ENCODE measurements at places on chromosomes 1 and 21.
A peak's percentile ranks its signal among the peaks of the same experiment; 100 is the strongest.

GRCh38 chr1:40987439-40988276, 8.2 kb downstream of the CTPS1 start:
- DNase-seq, result no peak

- peak; percentile 60 for DNase-seq
Measured at GRCh38 chr1:243842978-243843511, 7.0 kb downstream of the AKT3 start.

GRCh38 chr1:234926264-234926558, 202.4 kb downstream of the TOMM20 start:
- DNase-seq, result no peak

GRCh38 chr1:172252958-172253357, 167.5 kb upstream of the C1orf105 start:
- no peak for DNase-seq

GRCh38 chr1:155250246-155250632, 5.0 kb downstream of the ENTREP3 start:
- no peak for DNase-seq

DNA sequence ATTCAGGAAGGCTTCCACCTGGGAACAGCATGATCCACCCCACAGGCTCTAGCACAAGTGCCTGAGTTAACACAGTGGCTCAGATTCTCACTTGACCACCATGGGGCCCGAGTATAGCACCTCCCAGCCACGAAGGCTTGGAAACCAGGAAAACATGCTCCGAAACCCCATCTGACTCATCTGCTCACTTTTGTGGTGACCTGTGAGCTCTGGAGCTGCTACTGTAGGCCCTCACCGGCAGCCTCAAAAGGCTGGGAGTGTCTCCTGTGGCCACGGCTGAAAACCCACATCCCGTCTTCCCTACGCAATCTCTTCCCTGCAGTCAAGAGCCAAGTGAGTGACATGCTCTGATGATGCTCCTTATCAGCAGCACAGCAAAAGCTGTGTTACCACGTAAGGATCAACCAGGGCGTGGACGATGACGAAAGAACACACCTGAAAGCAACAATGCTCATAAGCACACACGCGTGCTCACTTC, 81.4 kb downstream of the TGFBR3 start:
- peak; percentile 92 for DNase-seq

DNA sequence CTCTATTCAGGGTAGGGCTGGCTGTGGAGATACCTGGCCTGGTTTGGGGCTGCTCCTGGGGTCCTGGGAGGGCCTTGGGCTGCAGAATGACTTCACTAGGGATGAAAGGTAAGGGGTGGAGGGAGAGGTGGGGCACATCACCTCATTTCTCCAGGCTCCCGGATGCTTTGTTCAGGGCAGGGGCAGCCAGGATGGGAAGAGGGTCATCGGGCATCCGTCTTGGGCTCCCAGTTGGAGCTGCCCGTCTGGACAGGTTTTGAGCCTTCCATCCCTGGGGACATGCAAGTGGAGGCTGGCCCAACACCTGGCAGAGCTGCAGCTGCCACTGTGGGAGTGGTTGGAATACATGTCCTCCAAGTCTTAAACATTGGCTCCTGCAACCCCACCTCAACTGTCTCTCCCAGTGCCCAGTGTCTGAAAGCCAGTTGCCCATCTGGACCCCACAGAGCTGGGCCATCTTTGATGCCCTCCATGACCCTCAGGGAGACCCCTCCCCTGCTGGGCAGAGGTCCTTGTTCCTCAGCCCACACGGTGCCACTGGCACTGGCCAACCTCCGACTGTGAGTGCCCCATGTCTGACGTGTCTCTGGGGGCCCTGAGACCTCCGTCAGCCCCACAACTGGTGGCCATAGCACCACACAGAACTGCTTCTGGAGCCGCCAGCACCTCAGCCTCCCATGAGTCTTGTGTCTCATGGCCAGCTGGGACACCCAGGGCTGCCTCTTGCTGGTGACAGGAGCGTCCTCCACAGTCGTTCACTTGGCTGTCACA, 52.8 kb downstream of the TRIM11 start:
- DNase-seq, result no peak

DNA sequence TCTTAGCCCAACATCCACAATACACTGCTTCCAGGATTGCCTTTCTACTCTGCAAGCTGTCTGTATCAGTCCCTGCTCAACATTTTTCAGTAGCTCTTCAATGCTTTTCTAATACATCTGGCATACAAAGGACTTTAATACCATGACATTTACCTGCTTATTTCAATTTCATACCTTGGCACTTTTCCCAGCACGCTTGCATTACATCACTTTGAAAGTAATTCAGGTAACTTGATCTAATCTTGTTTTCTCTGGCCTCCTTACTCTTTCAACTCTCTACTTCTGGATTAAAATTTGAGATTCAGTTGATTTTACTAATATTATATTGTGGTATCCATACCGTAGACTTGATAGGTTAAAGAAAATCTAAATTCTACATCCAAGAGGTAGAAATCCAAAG, 103.0 kb downstream of the PTGS2 start:
- no peak for DNase-seq

DNA sequence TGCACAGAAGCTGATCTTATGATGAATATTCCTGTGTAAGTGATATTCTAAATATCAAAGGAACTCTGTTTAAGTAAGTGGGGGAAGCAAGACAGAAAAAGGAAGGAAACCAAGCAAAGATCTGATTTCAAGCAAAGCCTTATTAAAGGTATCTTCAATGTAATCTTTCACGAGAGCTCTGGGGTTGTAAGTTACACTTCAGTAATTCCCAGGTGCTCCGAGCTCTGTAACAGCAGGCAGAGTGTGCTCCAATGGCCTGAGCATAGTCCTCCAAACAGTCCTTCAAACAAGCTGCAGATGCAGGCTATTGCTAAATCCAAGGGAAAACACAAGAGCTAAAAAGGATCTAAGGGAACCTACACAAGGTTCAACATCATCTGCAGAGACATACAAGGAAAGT, 949.7 kb upstream of the TMPRSS15 start:
- no peak for DNase-seq

DNA sequence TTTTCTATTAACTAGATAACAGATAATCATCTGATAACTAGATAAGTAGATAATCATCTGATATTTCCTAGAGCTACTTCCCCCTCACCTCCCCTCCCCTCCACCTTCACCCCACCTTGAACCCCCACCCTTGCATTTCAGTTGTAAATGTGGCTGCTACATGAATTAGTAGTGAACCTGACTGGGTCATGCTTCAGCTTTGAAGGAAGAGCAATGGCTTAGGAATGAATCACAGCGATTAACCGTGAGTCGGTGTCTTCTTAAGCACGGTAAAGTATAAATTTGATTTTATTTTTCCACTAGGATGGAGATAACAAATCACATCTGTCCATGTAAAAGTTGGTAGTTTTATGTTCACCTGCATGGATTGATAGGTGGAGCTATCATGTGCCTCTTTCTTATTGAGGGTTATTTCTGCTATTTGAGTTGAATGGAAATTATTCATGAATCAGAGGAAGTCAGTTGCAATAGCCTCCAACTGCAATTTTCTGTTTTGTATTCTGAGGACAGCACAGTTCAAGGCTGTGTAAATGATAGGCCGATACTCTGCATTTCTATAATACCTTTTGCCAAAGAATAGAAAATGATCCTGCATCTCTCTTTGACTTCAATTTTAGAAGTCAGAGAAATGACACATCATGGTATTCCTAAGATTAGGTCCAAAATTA, 235.0 kb downstream of the PTGER3 start:
- no peak for DNase-seq

DNA sequence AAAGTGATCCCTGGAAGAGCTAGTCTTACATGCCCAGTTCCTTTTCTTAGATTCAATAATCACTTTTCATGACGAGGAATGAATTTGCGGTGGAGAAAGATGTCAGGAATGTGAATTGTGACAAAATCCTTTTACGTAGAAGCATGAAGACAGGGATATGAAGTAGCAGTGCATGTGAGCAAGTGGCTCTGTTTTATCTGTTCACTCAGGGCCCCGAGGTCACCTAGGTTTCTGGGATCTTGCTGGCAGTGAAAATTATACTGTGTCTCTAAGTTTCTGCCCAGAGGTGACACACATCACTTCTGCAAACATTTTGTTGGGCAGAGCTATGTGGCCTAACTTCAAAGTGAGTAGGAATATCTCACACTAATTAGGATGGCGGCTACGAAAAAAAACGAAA, 79.3 kb downstream of the USP25 start:
- DNase-seq, result no peak

DNA sequence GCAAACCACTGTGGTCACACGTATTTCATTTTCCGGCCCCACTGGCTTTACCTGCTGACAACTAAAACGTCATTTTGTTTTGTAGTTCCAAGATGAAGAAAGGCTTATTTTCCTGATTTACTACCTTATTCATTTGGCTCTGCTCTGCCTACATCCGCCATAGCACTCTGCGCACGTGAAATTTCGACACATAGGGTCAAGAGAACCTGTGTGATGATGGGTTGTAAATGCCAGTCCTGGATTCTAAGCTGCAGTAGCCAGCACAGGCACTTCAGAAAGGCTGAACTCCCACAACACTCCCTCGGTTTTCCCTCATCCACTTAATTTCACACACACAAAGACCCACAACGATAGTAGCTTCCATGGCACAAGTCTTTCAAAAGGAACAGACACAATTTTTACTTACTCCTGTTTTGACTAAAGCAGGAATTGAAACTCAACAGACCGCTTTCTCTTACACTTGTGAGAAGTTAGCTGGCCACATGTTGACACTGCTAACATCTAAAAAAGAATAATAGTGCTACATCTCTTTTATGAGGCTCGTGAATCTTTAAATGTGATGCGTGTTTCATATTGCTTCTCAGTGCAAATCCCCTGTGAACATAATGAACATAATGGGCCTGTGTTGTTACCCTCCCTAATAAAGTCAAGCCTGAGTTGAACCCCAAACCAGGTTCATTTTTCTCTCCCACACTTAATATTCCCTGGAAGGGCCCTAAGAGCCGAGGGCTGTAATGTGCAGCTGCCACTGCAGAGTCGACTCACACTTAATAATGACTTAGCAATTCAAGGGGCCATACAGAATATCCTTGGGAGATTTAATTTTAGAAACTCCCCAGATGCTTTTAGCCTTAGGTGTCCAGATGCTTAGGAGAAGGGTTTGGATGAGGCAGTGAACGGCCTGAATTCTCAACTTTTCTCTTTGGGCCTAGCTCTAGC, 1.5 kb upstream of the RUNX1 start:
- DNase-seq, result peak; percentile 64

- no peak for DNase-seq
Measured at GRCh38 chr1:160971618-160972056, 17.0 kb upstream of the ITLN2 start.

GRCh38 chr1:55234016-55234415, 18.9 kb upstream of the USP24 start:
- DNase-seq, result no peak

DNA sequence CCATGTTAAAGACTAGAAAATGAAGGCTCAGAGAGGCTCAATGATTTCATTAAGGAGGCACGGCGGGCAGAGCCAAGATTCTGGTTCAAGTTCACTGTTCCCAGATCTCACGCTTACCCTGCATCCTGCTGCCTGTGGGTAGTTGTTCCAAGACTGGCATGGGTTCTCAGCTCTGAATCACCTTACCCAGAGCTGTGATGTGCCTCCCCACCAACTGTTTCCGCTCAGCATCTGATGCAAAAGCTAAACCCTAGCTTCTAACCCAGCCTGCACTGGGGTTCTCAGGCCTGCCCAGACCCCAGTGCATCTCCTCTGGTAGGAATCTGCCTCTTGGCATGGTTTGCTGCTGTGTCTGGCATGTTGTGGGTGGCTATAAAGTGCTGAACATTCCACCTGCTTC, 11.8 kb downstream of the TNR start:
- no peak for DNase-seq

DNA sequence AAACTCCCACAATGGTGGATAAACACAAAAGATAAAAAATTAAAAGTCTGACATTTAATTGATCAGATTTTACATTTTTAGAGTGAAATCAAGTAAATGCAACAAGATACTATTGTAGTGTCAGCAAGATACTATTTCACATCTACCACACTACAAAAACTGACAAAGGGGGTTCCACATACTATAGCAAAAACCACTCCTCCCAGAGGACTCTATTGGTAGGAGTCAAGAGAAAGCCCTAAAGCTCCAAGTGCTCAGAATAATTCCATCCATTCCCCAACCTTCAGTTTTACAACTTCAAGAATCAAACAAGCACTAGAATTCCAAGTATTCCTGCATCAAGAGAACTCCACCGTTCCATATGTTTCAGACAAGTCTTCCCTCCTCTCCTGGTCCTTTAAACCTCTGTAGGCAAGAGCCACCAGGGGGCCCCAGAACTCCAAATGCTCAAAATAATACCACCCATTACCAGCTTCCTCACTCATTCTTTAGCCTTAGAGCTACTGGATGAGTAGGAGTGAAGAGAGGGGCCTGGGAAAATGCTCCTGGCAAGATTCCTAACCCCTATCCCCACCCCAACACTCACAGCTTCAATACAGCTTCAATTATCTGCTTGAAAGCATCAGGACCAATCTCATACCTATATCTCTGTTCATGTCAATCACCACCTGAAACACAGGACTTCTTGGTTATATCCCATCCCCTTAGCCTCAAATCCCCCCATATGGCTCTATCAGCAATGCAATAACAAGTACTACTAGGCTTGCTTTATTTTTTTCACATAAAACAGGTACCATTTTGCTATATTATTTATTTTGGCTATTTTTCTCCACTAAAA, 9.9 kb downstream of the TOR1AIP2 start:
- peak; percentile 36 for DNase-seq
